GM23248 (cell line): ENCODE measurements at places on chromosomes 12 and 14. TPM values are rescaled to one million over a fixed set of nuclear protein-coding genes. Genes with fewer than 3 reads are reported as not detected.

Gene HCAR2
- polyA plus RNA-seq, result not detected in 2 replicates

Gene RBP5
- polyA plus RNA-seq, result 0.38 TPM in 1 of 2 replicates, not detected in the other

Gene FGF23
- not detected in 2 replicates for polyA plus RNA-seq

Gene OR4K2
- not detected in 2 replicates for polyA plus RNA-seq

Gene TAPBPL
- polyA plus RNA-seq, result 9.2 and 9.4 TPM in 2 replicates

Gene GALNT6
- polyA plus RNA-seq, result 3.9 and 4.3 TPM in 2 replicates

Gene RNFT2
- polyA plus RNA-seq, result 0.24 and 0.33 TPM in 2 replicates

Gene PRH2
- 0.53 TPM in 1 of 2 replicates, not detected in the other for polyA plus RNA-seq

Gene PTPRR
- 1.1 and 1.6 TPM in 2 replicates for polyA plus RNA-seq

Gene RPGRIP1
- not detected in 2 replicates for polyA plus RNA-seq

Gene GPRC5D
- polyA plus RNA-seq, result not detected in 2 replicates

Gene VRTN
- not detected in 2 replicates for polyA plus RNA-seq

Gene SLC6A12
- not detected in 2 replicates for polyA plus RNA-seq

- no peak for DNase-seq
Observed at GRCh38 chr12:84361651-84362551, 550.7 kb downstream of the SLC6A15 start.

GRCh38 chr14:53412819-53413675 lies 259.9 kb upstream of the DDHD1 start:
- peak; percentile 41 for DNase-seq

DNA sequence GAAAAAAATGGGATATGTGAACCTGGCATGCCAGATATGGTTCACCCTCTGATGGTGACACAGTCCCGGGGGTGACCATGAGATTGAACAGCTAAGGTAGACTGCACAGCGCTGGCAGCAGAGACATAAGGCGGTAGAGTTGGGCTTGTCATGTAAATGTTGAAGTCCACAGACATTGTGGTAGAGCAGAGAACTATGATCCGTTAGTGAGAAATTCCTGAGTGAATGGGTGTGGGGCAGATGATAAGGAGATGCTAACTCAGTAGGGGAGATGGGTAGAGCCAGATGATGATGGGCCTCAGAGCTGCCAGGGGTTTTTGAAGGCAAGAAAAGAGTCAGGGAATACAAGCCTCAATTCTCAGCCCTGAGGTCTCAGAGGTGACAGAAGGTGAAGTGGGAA lies 51.1 kb upstream of the DNM1L start:
- no peak for DNase-seq

DNA sequence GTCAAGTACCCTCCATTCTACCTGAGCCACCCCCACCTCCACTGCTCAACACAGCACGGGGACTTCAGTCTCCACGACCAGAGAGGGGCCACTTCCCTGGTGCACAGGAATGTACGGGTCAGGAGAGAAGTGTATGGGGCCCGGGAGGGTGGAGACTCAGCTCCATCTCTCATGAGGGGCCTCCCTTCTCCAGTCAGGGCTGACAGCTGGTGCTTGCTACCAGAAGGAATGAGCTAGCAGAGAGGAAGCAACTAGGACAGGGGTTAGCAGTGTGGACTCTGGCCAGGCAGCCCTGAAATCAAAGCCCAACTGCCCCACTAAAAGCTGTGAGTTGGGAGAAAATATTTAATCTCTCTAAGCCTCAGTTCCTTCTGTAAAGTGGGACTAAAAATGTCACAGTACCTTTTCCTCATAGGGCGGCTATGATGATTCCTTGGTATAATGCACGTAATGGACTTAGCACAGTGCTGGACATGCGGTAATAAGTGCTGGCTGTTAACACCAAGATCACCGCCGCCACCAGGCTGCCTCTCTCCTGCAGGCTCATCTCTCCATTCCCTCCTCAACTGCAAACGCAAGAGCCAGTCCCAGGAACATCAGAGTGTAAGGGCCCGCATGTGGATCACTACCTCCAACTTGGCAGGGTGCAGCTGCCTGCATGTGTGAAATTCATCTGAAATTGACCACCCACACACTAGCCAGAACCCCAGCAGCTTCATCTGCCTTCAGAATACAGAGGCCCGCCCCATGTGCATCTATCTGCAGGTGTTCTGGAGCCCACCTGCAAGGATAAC lies 14.6 kb downstream of the ACTN1 start:
- DNase-seq, result no peak

GRCh38 chr14:95623195-95623594 lies 63.0 kb upstream of the TCL1B start:
- DNase-seq, result peak; percentile 19

DNA sequence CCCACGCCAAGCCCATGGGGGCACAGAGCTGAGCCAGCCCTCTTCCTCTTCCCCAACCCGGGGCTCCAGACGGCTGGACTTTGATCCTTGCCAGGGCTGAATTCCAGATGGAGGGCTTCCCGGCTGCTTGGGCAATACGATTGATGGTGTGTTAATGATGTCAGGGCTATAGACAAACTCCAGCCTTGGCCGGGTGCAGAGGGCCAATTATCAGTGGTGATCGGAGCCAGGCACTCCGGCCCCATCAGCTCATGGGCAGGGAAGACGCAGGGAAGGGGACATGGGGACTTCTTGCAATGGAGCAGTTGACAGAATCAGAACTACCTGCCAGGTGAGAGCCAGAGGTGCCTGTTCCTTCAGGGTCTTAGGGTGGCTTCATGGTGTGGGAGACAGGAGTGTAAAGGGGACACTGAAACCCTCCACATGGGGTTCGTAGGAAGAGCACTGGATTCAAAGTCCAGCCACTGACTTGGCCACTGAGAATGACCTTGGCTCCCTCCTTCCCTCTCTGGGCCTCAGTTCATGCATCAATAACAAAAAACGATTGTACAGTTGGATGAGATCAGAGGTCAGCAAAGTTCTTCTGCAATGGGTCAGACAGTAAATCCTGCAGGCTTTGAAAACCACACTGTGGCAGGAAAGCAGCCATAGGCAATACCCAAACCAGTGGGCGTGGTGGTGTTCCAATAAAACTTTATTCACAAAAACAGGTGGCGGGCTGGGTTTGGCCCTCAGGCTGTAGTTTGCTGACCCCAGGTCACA lies 333.7 kb downstream of the MED13L start:
- no peak for DNase-seq

GRCh38 chr14:83764656-83765599 lies 1765.0 kb upstream of the FLRT2 start:
- no peak for DNase-seq

DNA sequence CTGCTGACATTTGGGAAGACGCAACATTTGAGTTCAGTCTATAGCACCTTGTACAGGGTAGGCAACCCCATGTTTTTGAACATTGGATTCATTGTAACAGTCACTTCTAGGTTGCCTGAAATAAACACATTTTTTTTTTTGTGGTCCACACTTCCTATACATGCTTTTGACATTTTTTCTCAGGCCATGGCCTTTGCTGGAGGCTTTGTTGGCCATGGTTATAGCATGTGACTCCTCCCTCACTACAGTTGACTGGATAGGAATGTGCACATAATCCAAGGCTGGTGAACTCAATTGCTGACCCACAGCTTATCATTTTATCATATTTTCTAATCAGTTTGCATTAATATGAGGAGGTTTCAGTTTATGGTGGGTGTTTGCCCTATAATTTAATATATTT lies 60.6 kb downstream of the TMEM117 start:
- no peak for DNase-seq

- DNase-seq, result peak; percentile 14
Observed at GRCh38 chr12:104748790-104749189, 209.3 kb downstream of the SLC41A2 start.

- DNase-seq, result no peak
Observed at GRCh38 chr12:82619644-82620043, 67.1 kb upstream of the TMTC2 start.

DNA sequence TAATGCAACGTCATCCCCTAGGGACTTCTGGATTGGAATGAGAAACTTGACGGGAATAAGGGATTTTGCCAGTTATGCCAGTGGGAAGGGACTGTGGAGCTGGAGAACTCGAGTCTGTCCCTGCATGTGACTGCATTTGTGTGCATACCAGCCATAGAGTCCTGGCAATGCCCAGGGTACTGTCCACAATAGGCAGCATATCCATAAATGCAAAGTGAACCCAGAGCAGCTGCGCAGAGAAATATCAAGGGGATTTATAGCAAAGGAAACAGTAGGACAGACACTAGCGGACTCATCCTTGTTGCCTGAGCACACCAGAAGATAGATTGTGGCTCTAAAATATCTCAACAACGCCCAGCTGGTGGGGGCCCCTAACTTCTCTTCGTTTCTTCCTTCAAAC lies 247.1 kb upstream of the SRRM4 start:
- no peak for DNase-seq

DNA sequence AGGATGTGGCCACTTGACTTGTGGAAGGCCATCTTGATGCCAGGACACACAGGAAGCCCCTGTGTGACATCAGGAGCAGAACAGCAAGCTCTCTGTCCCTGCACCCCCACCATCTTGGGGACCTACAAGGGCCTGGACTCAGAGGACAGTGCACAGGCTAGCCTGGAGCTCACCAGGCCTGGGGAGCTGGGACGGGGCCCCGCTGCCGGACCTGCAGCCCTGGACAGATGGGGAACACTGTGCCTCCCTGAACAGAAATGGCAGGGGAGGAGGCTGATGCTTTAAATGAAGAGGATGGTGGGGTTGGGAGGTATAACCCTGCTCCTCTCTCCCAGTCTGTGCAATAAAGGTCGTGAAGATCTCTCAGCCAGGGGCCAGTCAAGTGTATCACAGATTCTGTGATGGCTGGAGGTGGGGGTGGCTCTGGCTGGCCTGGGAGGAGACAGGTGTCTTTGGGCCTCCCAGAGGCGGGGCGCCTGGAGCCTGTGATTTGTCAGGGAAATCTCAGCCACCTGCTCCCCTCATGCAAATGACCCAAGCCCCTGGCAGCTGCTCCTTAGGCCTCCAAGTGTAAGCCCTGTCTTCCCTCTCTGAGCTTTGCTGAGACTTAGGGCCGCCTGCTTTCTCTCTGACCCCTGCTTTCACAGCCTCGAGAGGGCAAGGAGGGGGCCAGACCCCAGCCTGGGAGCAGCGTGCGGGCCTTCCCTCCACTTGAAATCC lies 1.1 kb upstream of the GNB3 start:
- no peak for DNase-seq

- no peak for DNase-seq
Observed at GRCh38 chr12:80188576-80188975, 89.2 kb downstream of the OTOGL start.

DNA sequence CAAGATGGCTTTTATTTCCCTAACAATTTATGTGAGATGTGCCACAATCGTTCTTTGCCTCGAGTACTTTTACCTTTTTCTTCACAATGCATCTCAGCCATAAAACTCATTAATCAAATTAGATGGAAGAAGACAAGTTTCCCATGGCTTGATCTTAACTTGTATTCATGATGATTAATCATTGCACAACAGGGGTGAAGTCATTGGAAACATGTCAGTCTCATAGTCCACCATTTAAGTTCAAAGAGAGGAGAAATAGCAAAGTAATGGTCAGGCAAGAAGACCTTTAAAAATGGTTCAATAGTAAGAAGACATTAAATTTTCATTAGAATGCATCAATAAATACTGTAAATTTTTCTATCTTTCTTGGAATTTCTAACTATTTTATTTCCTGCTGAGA lies 136.3 kb downstream of the FOXG1 start:
- DNase-seq, result peak; percentile 1

DNA sequence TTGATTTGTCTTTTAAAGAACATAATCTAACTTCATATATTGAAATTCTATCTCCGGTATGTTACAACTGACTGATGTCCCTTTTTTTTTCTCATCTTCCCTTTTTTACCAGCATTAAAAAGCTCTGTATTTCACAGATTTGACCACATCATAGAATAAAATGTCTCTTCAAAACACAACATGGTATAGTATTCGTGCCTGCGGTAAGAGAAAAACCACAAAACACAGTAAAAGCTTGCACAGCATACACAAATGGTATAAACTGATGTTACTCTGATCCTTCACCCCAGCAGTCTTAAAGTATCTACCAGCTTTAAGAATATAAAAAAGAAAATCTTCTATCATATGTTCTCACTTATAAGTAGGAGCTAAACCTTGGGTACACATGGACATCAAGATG lies 83.4 kb downstream of the HECTD1 start:
- DNase-seq, result no peak

DNA sequence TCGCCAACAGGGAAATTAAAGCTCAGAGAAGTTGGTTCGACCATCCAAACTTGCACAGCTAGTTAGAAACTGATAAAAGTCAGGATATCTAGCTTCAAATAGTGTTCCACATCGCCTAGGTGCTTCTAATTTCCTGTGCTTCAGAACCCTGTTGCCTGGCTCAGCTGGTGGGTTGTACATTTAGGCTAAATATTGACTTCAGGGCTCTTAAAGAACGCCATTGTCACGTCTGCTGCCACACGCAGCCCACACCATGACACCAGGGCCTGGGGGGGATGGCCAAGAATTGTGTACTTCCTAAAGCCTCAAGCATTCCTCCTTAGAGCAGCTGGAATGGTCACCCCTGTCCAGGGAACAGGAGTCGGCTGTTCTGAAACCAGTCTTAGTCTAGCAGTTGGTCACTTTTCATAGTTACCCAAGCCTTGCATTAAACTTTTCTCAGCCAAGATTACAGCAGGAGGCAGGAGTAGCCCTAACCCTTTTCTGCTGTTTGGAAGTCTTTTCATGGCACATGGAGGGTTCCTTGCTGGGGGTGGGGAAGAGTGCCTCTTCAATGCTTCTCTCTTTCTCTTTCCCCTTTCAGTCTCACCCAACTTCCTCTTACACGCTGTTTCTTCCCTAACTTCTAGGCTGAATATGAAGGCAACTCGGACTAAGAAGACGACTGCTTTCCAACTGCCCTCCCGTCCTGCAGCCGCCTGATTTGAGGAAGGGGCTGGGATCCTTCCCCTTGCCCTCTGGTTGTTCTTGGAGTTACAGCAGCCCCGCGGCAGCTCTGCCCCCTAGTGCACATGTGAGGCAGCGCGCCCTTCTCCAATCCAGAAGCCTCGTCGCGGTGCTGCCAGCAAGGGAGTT lies 17.1 kb downstream of the FOS start:
- peak; percentile 91 for DNase-seq

DNA sequence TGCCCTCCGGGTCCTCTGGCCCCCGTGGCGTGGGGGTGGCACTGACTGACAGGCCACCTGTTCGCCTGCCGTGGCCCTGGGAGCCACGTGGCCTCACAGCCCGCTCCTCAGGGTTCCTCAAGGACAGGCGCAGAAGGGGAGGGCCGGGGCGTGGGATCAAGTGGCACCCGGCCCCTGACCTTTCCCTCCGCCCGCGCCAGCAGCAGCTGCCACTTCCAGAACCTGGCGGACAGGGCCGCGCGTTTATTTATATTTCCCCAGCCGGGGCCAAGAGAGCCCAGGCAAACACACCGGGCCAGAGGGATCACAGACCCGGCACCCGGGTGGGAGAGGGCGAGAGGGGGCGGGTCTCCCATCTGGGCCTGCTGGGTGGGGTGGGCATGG lies 92.6 kb downstream of the RFLNA start:
- DNase-seq, result peak; percentile 46

- DNase-seq, result peak; percentile 48
Observed at GRCh38 chr12:91926848-91927247, 218.8 kb downstream of the BTG1 start.
